Right lung (tissue), 10 donors: ENCODE measurements at places on chromosomes 7 and 10.

- no peak for DNase-seq
These were observed 298.0 kb upstream of the TMEM229A start for GRCh38 chr7:124330731-124331407.

DNA sequence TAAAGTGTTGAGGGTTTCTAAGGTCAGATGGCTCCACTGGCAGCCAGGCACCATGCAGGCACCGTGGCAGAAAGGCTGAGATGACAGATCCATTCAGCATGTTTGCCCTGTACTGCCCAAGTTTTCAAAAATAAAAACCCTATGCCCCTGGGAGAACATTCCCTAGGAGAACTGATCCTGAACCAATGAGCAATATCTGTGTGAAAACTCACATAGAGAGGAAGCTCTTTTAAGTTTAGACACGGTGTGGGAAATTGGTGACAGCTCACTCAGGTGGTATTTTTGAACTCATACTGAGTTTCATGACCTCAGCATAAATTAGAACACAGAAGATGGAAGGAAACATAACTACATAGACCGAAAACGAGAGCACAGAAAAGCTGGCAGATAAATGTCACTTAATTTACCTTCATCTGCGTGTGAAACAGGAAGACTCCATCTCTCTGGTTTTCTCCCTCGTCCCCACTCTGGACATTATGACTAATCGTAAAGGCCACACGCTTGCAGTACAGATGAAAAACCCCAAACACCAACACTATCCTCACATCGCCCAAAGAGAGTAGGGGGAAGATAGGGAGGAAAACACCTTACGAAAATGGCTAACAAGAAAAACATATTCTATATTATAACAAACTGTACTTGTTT, 127.8 kb downstream of the ICA1 start:
- no peak for DNase-seq

DNA sequence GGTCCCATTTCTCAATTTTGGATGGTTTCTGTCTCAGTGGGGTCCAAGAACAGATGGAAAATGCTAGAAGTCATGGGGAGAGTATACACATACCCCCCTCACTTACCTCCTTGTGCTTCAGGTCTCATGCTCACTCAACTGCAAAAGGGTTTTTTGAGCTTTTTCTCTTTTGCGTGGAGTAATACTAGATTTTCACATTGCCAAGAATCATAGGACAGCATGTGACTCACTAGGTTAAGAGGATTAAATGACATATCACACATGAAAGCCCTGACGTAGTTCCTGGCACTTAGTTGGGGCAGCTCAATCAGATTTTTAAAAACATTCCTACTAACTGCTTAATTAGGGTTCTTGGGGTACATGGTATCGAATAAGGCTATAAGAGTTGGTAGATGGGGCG, 4.5 kb downstream of the PI4K2A start:
- no peak for DNase-seq

DNA sequence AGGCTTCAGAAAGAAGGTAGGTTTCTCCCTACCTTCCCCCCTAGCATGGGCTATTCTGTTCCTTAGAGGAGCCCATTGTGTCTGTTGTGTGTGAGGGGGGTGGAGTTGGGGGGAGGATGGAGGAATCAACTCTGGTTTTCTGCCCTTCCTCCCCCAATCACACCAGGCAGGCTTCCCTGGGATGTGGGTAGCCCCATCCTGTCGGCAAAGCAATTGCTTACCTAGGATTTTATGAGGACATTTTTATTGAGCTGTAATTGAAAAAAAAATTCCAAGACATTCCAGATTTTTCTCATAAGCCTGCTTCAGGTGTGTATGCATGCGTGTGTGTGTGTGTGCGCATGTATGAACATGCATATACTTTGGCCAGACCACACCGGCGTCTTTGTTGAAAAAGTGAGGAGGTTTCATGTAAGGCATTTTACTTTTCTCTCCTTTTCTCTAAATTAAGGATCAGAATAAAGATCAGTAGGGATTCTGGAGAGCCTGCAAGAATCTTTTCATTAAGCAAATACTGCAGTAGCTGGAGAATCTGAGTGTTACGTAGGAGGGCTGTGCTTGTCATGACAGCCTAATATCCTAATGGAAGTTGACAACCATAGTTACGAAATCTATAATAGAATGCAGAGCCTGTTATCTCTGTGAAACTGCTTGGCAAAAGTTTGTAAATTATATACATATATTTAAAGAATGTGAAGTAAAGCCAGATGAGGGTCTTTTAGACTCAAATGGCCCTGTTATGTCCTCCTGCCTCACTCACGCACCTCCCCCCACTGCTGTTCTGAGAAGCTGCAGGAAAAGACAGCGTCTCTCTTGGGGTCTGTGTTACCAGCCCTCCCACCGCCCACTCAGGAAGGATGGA, 27.3 kb upstream of the SAMD8 start:
- peak; percentile 35 for DNase-seq

- no peak for DNase-seq
These were observed 193.7 kb downstream of the PTPN20 start for GRCh38 chr10:47104786-47105385.

DNA sequence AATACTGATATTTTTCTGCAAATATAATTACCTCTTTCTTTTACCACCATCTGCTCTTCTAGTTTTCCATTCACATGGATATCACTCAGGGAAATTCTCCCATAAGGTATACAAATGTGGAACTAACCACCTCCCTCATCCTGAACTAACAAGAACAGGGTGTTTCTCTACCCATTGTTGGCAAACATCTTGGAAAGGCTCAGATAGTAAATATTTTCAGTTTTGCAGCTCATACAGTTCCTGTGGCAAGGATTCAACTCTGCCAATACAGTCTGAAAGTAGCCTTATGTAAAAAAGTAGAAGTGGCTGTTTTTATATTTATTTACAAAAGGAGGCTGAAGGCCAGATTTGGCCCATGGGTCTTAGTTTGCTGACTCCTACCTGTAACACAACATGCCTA, 513.0 kb upstream of the TEX47 start:
- DNase-seq, result no peak
